ENCODE measurements at places on chromosomes 13 and 19.

DNA sequence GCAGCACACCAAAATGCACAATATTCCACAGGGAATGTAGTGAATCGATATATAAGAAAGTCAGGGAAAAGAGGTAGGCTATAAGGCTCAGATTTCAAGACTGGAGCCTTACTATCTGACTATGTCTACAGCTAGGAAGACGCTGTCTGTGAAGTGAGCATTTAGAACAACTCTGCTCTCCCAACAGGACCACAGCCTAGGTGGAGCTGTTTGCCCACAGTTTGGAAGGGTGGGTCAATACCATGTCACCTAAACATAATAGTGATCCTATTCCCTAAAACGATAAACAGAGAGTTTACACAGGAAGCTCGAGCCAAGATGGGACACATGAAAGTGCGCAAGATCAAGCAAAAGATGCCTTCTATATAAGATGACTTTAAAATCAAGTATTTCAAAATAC, 2486.0 kb upstream of the PCDH20 start:
- no peak for DNase-seq

DNA sequence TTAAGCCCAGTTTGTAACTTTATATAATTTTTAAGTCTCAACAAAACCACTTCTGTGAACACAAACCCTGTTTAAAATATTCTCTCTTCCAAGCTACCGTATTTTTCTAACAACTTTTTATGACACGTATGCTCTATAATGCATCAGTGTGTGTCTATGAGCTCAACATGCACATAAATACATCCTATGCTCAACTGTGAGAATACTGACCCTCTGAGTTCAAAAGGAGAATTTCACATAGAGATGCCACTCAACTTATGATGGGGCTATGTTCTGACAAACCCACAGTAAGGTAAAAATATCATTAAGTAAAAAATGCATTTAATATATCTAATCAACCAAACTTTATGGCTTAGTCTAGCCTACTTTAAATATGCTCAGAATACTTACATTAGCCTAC, 1139.7 kb upstream of the SPRY2 start:
- no peak for DNase-seq

DNA sequence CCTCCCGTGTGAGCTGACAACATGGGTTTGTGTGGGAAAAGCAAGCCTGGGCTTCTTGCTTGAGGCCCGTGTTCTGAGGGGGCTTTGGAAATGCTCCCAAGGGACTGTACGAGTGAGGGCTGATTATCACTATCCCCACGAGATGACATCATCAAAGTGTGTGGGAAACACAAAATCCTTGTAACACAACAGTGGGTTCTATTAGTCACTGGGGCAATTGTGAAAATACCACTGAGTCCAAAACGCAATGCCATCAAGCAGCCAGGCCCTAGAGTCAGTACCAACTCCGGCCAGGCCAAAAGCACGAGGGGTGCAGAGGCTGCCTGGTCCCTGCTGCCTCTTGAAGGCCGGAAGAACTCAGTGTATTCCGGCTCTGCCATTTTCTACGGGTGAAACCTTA, 29.6 kb downstream of the CAPS start:
- no peak for DNase-seq

- no peak for DNase-seq
Observed at GRCh38 chr13:90968166-90968904, 379.2 kb upstream of the MIR17HG start.

DNA sequence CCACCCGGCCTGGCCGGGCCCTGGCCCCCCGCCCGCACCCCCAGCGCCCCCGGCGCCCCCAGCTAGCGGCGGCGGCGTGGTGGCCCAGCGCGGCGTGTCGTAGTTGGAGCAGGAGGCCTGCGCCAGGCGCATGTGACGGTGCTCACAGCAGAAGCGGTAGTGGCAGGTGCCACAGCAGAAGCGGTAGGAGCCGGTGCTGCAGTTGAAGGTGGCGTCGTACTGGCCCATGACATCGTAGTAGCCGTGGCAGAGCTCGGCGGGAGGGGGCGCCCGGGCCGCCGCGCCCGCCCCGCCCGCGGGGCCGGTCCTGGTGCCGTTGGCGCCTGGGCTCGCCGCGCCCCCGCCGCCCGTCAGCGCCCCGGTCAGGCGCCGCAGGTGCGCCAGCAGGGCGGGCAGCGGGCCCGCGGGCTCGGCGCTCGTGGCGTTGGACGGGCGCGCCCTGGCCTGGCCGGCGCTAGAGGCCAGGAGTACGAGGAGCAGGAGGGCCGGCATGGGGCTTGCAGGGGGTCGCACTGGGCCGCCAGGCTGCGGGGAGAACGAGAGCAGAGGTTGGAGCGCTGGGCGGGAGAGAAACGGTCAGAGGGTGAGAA, 633 bp downstream of the SHISA7 start:
- no peak for DNase-seq

DNA sequence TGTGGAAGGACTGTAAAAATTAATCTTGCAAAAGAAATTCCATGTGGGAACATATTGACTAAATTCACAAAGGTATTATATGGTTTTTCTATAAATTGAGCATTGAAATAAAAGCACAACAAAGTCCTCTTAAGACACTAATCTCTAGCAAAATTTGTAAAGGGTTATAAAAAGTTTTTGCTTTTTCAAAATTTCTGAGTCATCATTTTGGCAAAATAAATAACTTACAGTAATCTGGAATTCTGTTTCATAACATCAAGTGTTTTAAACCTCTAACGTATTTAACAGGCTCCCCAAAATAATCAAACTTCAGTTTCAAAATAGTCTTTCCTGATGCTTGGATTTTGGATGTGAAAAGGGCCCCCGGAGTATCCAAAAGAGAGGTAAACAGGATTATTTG, 26.0 kb downstream of the MED4 start:
- DNase-seq: no peak
